ENCODE measurements at places on chromosomes 13 and 19.

- no peak for DNase-seq
Measured at GRCh38 chr13:23985060-23985459, 87.8 kb upstream of the C1QTNF9B start.

DNA sequence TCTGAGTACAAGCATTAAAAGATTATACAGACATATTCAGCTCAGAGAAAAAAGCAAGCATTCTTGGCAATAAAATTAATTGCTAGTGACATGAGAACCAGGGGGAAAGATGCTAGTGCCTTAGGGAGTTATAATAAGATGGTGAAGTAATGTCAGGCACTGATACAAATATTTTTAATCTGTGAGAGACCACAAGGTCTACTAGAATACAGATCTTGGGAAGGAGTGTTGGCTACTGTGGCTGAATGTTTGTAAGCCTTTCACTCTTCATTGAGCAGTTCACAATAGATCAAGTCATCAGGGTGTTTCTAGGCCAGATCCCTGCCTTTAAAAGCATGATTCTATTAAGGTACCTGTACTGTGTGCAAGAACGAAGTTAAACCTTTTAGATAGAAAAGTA, 16.4 kb downstream of the FREM2 start:
- no peak for DNase-seq

DNA sequence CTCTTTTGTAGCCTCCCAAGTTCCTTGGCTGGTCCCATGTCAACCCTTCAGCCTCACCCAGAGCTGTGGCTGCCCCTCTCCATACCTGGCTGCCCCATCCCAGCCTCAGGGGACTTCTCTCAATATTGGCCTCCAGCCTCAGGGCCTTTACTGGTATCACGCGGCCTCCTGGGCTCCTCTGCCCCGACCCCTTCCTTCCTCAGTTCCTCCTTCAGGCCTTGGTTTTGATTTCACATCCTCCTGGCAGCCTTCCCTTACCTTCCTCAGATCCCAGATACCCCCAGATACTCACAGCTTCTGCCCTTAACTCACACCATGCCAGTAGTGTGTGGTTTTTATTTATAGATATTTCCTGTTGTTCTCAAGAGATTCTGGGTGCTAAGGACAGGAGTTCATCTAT, 12.8 kb upstream of the SCN1B start:
- no peak for DNase-seq

GRCh38 chr19:40312533-40312932, 27.4 kb upstream of the AKT2 start:
- DNase-seq, result peak; percentile 3

- DNase-seq, result peak; percentile 92
Measured at GRCh38 chr19:55546822-55547614, 1.7 kb upstream of the SBK3 start.

- DNase-seq, result no peak
Measured at GRCh38 chr13:65763811-65764210, 1466.3 kb downstream of the PCDH9 start.

DNA sequence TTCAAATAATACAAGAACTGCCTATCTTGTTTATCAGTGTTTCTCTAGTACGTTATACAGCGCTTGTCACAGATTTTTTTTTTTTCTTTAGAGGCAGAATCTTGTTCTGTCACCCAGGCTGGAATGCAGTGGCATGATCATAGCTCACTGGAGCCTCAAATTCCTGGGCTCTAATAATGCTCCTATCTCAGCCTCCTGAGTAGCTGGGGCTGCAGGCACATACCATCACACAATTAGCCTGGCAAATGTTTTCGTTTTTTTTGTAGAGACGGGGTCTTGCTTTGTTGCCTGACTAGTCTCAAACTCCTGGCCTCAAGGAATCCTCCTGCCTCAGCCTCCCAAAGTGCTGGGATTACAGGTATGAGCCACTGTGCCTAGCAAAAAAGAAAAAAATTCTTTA, 66.0 kb upstream of the FREM2 start:
- DNase-seq, result no peak

- no peak for DNase-seq
Measured at GRCh38 chr19:35122687-35123551, 7.3 kb downstream of the FXYD3 start.

GRCh38 chr19:3361384-3362216, 4.8 kb upstream of the NFIC start:
- no peak for DNase-seq

DNA sequence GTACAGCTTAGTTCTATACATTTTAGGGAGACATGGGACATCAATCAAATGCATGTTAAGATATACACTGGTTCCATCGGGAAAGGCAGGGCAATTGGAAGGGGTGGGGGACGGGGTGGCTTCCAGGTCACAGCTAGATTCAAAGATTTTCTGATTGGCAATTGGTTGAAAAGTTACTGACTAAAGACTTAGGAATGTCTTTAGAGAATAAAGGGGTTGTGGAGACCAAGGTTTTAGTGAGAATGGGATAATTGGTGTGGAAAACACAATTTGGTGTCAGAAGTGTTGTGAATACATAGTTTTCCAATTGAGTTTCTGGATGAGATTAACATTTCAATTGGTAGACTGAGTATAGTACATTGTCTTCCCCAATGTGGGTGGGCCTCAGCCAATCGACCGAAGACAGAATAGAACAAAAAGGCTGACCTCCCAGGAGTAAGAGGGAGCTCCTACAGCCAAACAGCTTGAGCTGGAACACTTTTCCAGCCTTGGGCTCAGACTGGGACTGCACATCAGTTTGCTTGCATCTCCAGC, 988 bp upstream of the CCDC169 start:
- no peak for DNase-seq

- DNase-seq, result no peak
Measured at GRCh38 chr19:6150289-6150688, 14.8 kb downstream of the ACSBG2 start.

GRCh38 chr13:108402850-108403249, 133.3 kb downstream of the TNFSF13B start:
- DNase-seq, result no peak

- DNase-seq, result no peak
Measured at GRCh38 chr19:16554776-16555175, 12.5 kb upstream of the CHERP start.

- peak; percentile 71 for DNase-seq
Measured at GRCh38 chr19:35755550-35756376, 1.1 kb downstream of the HSPB6 start.

GRCh38 chr13:65881561-65882155, 1348.5 kb downstream of the PCDH9 start:
- DNase-seq, result no peak

- peak; percentile 63 for DNase-seq
Measured at GRCh38 chr13:43316946-43317353, 293.6 kb downstream of the DNAJC15 start.

DNA sequence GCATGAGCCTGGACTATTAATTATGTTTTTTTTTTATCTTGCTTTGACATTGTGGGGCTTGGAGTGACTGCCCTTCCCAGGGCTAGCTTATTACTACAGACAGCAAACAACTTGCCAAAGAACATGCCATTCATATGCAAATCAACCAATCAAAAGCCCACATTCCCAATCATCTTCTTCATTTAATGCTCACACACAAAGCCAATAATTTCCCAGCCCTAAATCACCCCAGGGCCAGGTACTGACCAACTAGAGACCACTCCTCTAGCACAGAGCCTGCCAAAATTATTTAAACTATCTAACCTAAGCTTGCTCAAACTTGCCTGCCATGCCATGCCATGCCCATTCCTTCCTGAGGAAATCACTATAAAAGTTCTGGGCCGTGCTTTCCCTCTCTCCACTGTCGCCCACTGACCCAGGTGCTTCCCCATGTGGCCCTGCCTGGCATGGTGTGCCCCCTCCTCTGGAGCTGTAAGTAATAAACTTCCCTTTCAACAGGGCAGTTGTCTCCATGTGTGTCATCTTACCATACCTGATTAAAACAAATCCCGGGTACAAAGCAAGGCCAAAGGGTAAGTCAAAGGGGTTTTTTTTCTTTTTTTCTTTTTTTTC, 15.7 kb downstream of the PBX4 start:
- no peak for DNase-seq

DNA sequence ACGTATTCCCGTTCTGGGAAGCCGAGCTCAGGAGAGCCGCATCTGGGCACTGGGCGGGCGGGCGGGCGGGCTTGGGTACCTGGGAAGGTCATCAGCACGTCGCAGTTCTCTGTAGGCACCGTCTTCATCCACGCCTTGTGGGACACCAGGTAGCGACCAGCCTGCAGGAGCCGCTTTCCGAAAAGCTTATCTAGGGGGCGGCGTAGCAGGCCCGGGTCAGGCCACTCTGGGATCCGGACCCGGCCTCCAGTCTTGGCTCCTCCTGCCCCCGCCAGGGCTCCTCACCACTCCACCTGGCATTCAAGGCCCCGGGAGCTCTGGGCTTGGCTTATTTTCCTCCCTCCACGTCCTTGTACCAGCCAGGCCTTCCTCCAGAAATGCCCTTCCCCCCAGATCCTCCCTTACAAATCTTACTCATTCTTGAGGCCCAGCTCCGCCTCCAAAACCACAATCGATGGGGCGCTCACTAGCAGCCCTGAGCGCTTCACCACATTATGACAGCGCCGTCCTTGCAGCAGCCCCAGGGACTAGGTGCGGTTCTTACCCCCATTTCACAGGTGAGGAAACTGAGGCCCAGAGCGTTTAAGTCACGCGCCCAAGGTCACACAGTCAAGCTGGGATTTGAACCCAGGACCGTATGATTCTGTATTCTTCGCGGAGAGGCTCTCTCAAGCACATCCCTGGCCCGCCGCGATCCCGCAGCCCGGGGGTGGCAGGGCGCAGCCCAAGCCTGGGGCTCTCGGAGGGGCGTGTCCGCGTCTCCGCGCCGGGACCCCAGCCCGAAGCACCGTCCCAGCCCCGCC, 843 bp downstream of the ANO8 start:
- DNase-seq, result peak; percentile 96

GRCh38 chr13:43107780-43108179, 84.4 kb downstream of the DNAJC15 start:
- DNase-seq, result no peak

- DNase-seq, result no peak
Measured at GRCh38 chr13:20331949-20332348, 99.8 kb upstream of the GJB6 start.

GRCh38 chr19:39152066-39152465, 26.5 kb downstream of the PAK4 start:
- DNase-seq, result peak; percentile 58

DNA sequence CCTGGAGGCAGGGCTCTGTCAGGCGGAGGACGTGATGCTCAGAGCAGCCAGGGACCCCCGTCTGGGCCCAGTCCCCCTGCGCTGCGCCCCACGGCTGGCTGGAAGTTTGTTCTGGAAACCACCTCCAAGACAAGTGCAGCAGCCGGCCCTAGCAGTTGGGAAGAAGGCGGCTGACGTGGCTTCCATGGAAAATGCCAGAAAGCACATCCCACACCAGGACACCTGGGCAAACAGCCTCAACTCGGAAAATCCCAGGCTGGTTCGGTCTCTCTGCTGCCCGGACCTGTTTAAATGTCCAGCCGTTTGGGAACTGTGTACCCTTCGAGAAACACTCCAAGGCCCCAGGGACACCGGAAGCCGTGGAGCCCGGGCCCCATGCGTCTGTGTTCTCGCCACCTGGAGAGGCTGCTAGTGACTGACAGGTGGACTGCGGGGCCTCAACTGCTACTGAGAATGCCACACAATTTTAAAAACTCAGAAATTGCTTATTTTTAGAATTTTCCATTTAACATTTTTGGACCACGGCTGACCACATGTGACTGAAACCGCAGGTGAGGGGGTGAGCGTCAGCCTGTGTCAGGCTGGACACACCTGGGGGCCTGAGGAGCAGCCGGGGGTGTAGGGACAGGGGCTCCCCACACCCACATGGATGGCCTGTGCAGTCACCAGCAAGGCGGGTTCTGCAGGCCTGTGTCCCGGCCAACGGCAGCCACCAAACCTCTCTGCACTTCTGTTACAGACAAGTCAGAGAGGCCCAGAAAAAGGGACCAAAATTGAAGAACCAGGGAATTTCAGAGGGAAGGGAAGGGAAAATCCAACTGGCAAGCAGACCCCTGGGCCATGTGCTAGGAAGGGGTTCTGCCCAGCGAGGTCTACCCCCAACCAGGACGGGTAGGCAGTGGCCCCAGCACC, 31.7 kb downstream of the RASA3 start:
- DNase-seq, result no peak

DNA sequence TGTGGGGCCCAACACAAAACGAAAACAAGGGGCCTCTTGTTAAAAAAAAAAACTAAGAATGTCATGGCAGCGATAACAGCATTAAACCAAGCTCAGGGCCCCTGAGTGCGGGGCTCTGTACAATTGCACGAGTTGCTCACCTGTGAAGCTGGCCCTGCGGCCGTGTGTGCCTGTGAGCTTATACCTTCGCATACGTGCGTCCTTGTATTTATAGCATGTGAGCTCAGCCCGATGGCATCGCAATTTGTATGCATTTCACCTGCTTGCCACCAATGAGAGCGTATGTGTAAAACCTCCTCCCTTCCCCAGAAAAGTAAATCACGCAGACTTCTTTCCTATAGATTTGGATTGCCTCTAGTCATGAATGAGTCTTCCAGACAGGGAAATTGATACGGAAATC, 17.1 kb downstream of the HNRNPM start:
- DNase-seq, result no peak

DNA sequence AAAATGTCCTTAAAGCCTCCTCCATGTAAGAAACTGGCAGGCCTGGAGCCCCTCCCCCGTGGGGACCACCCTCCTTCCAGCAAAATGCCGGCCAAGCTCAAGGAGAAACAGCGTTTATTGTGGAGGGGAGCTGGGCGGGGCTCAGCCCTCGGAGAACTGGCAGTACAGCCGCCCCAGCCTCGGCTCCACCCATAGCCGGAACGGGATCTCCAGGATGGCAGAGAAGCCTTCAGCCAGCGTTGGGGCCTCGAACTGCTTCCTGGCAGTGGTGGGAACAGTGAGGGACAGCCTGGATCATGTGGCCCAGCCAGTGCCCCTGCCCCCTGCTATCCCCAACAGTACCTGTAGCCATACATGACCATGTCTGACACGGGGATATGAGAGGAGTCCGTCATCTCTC, 6.3 kb downstream of the PNKP start:
- DNase-seq, result no peak

DNA sequence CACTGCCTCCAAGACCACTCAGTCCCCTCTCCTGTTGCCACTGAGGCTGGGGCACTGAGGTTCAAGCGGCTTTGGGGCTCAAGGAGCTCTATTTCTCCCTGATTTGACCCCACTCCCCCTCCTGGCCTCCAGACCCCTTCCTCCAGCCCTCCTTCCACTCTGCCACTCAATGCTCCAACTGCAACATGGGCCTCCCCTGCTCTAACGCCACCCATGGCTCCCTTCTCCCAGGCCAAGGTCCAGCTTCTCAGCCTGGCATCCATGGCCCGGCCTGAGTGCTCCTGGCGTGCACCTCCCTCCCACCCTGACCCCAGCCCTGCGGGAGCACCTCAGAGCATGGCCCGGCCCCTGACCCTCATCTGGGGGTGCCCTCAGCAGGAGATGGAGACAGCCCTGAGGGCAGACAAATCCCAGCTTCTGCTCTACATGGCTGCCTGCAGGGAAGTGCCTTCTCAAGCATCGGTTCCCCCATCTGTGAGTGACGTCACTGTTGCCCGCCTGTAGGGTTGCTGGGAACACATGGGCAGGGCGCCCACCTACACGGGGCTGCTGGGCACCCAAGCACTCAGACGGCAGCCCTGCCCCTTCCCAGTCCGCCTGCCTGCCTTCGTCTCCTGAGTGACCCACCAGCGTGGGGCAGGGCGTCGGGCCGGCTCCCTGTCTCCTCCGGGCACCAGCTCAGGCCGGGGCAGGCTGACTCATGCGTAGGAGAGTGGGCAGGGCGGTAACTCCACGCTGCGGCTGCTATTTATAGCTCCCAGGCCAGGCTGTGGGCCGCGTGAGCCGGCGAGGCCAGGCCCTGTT, 1.6 kb upstream of the DIRAS1 start:
- DNase-seq, result peak; percentile 89

GRCh38 chr13:103006641-103007426, 59.4 kb downstream of the SLC10A2 start:
- no peak for DNase-seq

- DNase-seq, result peak; percentile 77
Measured at GRCh38 chr13:49046519-49046918, 70.8 kb downstream of the FNDC3A start.

Measured in amniotic epithelial cell (primary cell).